ENCODE measurements at places on chromosomes 7 and 10.

DNA sequence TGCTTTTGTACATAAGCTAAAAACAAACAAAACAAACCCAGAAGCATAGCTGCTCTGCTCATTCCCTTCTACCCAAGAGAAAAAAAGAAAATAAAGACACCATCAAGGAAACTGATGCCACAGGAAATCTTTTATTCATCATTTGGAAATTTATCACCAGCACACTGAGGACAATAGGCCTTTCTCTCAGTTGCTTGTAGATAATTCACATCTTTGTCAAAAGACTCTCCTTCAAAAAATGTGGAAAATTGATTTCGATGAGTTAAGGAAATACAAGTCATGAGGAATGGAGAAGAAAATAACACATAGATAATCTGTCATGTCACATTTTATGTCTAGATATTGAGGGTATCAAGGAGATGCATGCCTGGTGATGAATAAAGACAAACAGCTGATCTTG lies 53.5 kb downstream of the ZNF37A start:
- no peak for DNase-seq

- no peak for DNase-seq
Observed at GRCh38 chr7:56079450-56080185, 13.1 kb downstream of the PHKG1 start.

DNA sequence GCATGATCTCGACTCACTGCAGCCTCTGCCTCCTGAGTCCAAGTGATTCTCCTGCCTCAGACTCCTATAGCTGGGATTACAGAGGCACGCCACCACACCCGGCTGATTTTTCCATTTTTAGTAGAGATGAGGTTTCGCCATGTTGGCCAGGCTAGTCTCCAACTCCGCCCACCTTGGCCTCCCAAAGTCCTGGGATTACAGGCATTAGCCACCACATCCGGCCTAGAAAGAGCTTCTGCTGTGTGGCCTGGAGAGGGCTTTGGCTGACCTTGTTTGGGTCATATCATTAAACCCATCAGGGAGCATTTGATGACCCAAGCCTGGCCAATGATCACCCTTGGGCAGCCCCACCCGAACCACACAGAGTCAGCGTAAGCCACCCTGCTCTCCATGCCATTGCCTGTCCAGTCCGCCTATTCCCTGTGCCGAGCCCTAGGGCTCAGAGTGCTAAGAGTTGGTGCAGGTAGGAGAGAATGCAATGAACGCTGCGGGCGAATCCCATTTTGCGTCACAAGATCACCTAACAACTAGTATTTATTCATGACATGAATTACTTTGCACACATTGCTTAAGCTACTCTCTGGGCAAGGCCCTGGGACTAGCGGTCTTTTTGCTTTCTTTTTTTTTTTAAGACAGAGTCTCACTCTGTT lies 22.3 kb upstream of the GDI2 start:
- no peak for DNase-seq

GRCh38 chr7:29894256-29894655 lies 87.9 kb downstream of the WIPF3 start:
- DNase-seq: no peak

DNA sequence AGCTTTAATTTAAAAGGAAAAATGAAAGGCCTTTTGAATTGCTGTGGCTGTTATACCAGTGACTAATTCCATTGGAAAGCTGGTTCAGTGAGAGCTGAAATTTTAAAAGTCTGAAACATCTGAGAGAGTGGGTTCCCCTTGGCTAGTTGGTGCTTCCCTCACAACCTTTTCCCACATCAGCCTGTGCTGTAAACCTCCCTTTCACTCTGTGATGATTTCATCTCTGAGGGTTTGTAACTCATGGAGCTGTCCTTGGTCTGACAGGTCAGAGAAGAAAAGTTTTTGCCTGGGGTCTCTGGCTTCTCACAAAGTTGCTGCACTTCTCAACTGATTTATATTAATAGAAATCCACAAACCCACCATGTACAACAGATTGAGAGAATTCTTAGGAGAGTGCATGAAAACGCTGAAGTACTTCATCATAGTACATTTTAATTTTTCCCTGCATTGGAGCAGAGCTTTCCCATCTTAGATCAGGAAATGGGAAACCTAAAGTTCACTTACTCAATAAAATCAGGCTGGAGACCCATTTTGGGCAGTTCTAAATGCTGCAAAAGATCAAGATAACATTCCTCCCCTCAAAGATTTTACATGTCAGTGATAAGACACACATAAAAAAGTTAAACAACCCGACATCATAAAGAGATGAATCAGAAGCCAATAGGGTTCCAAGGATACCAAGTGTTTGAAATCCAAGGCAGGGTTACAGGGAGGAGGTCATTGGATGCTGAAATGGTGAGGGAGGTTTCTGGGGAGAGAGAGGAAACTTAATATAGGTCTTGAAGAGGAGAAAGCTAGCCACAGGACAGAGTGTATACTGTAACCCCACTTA lies 157.0 kb upstream of the MKLN1 start:
- no peak for DNase-seq

GRCh38 chr7:132319481-132319880 lies 256.8 kb downstream of the PLXNA4 start:
- DNase-seq: no peak

GRCh38 chr7:44226396-44226753 lies 25.6 kb downstream of the YKT6 start:
- no peak for DNase-seq

Data from Jurkat, Clone E6-1 (cell line).